NB4 (cell line): ENCODE measurements at places on chromosomes 4 and X.

DNA sequence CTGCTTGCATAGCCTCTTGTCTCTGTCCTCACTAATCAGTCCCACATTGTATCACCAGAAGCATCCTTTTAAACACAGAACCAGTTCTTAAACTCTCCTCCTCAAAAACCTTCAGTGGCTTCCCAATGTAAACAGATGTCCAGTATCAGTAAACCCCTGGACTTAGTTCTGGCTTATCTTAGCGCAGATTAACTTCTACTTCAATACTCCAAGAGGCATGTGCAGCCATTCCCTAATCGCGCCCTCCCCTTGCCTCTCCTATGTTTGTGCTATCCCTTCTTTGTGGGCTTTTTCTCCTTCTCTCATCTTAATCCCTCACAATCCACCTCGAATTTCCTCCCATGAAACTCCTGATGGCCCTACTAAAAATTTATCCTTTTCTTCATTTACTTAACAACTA is 193.8 kb downstream of the FBXO8 start:
- no peak for DNase-seq

- DNase-seq = no peak
Observed at GRCh38 chr4:14916554-14917297, 85.6 kb upstream of the CPEB2 start.

- no peak for DNase-seq
Observed at GRCh38 chr4:110248831-110249253, 50.4 kb upstream of the ELOVL6 start.

DNA sequence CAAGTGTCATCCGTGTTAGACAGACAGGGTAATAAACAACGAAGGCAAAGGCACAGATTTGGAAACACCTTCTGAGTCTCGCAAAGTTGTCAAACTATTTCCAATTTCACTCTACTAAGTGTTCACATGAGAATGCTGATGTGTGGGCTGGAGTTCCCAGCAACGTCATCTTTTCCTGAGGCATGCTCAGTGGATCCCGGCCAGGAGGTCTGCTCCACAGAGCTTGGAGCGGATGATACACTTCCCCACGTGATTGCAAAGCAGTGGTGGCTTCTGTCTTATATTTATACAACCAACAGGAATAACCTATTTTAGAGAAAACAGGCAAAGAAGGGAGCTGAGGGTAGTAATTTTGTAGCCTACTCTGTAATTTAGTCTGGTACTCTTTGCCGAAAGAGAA is 40.1 kb upstream of the PDK3 start:
- DNase-seq = no peak
